ENCODE measurements at places on chromosomes 2 and 18.

GRCh38 chr2:108074150-108074549, 87.8 kb downstream of the SLC5A7 start:
- no peak for DNase-seq

GRCh38 chr18:2854875-2855274, 8.1 kb downstream of the EMILIN2 start:
- DNase-seq = no peak

GRCh38 chr2:113698892-113699447, 57.5 kb downstream of the SLC35F5 start:
- DNase-seq = no peak

GRCh38 chr2:40095000-40095399, 315.9 kb upstream of the THUMPD2 start:
- no peak for DNase-seq

- no peak for DNase-seq
Observed at GRCh38 chr2:974502-974901, 23.9 kb downstream of the SNTG2 start.

DNA sequence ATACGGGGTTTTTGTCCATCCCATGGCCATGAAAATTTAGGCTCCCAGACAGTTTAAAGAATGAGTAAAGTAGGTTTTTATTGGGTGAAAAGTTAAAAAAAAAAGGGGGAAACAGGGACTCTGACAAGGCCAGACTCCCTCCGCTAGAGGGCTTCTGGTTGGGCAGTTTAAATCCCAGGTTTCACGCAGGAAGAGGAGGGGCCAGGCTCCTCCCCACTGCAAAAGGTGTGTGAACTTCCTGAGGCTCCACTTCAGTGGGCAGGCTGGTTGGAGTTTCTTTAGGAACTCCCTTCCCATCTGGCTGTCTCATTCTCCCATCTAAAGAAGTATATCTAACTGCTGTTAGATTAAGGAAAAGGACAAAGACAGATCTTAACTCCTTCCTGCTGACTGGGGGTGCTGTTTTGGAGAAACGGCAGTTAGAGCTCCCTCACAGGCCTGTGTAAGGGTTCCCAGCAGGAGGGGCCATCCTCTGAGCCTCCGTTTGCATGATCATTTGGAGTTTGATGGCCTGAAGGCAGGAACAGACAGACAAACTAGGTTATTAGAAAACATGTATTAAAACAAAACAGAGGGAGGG, 1160.7 kb downstream of the CNTNAP5 start:
- no peak for DNase-seq

- DNase-seq = no peak
Observed at GRCh38 chr2:217714287-217714751, 288.5 kb downstream of the TNS1 start.

DNA sequence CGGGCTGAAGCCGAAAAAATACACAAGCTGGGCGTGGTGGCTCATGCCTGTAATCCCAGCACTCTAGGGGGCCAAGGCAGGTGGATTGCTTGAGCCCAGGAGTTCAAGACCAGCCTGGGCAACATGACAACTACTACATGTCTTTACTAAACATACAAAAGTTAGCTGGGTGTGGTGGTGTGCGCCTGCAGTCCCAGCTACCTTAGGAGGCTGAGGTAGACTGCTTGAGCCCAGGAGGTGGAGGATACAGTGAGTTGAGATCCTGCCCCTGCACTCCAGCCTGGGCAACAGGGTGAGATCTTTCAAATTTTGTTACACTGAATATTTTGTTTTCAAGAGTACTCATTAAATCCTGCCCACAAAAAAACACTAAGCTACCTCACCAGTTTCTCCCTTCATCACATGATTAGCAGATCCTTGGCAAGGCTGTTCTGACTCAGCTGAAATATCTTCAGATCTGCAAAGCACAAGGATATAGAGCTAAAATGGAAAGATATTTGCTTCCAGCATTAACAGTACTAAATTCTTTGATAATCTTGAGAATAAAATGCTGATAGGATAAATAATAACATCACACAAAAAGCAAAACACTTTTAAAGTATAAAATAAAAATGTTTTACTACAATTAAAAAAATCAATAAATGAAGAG, 28.2 kb upstream of the MCM6 start:
- DNase-seq = no peak

DNA sequence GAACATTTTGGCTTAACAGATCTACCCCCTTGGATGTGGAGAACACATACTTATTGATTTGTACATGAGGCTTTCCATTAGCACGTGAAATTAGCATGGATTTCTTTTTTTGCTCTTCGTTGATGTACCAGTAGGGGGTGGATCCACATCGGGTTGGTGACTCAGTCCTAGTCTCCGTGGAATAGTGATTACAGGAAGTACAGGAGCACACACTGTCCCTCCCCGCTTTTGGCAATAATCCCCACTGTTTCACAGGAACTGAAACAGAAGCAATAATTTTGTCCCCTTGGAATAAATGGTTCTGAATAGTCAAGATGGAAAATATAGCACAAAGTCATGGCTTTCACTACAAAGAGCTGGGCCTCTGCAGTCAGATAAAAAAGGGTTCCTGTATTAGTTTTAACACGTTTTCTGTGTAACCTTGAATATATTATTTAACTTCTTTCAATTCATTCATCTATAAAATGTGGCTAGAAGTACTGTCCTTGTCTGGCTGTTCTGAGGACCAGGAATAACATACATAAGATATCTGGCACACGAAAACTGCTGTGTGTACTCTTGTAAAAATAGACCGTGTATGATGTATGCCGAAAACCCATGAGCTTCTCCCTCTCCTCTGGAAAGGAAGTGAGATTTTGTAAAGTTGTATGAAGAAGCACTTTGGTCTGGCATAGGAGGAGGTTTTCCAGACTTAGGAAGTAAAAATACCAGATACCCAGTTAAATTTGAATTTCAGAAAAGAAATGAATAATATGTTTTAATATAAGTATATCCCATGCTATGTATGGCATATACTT, 229.2 kb downstream of the GALR1 start:
- DNase-seq = no peak

DNA sequence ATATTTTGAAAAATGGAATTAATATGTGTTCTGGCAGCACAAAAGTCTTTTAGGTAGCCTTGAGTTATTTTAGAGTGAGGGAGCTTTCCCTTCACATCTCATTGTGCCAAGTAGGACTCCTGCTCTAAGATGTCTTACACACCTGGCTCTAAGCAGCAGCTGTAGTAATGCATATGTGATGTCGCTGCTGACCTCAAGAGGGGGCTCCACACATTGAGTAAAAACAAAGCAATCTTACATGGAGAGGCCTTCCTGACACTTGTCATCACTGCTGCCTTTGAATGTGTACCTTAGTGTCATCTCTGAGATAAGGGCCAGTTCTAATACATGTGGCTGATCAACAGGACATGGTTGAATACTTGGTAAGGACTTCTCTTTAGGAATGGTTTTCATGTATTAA, 75.8 kb downstream of the ACTR3 start:
- DNase-seq = no peak

DNA sequence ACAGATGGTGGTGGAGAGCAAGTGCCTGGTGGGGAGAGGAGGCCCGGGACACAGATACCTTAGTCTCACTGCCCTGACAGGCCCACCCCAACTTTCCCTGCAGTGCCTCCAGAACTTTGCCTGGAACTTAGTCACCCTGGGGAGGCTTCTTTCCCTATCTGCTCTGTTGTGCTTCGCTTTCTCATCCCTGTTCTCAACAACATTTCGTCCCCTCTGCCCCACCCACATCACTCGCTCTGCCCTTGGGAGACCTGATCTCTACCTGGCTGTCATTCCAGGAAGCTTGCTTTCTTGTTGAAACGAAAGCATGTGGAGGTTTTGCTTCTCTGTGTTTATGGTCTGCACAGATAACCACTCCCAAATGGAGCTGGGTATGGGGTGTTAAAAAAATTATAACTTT, 93.8 kb downstream of the PRKCE start:
- no peak for DNase-seq

DNA sequence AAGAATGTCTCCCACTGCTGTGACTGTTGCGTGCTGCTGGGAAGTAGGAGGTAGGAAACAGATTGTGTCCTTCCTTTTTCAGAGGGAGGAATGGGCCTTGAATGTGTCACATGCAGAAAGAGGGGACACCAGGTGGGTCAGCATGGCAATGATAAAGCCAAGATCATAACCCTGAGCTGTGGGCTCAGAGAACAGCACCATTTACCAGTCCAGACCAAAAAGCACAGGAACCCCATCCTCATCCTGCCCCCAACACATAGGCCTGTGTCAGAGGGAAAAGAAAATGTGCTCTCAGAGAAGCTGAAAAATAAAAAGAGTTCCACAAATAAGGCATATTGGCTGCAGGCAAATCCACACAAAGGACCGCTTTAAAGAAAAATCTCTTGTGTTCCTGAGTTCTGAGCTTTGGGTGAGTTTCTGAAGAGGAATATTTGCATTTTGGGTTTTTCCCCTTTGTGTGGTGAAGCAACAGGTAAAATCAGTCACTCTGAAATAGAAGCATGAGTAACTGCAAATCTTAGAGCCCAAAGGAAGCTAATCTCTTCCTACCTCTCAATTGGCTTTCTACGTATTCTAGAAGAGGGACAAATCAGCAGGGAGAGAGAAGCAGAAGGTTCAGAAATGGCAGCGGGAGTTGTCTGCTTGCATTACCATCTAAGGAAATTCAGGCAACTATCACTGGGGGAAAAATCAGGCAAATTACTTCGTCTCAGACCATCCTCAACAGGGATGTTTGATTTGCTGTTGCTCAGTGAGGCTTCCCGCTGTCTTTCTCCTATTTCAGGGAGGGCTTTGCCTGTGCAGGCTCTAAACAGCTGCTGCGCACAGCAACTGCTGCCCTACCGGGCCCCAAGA, 106.8 kb downstream of the BCL11A start:
- DNase-seq = no peak

DNA sequence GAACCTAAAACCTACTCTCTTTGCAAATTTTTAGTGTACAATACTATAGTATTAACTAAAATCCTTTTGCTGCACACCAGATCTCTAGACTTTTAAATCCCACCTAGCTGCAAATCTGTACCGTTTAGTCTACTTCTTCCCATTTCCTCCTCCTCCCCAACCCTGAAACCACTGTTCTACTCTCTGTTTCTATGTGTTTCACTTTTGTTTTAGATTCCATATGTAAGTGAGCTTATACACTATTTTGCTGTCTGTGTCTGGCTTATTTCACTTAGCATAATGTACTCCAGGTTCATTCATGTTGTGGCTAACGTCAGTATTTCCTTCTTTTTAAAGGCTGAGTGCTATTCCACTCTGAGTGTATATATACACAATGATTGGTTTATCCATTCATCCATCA, 18.4 kb upstream of the DSC2 start:
- DNase-seq = no peak

- DNase-seq = no peak
Observed at GRCh38 chr2:128380961-128381938, 62.6 kb upstream of the HS6ST1 start.

- DNase-seq = no peak
Observed at GRCh38 chr2:74746480-74746879, 87.4 kb upstream of the HK2 start.

DNA sequence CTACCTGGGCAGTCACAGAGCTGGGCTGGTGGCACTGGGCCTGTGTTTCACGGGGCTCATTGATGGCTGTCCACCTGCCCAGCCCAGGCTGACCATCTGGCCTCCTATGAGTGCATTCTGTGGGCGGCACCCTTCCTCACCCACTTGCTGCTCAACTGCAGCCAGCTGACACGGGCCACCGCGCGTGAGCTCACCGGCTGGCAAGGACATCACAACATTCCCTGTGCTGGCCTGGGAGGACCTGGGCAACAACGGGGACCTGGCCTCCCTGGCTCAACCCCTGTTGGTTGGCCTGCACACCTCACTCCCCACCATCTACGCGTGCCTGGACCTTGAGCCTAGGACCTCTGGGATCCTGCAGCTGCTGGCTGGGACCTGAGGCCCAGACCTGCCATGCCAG, 98.2 kb upstream of the DTNA start:
- DNase-seq = no peak

DNA sequence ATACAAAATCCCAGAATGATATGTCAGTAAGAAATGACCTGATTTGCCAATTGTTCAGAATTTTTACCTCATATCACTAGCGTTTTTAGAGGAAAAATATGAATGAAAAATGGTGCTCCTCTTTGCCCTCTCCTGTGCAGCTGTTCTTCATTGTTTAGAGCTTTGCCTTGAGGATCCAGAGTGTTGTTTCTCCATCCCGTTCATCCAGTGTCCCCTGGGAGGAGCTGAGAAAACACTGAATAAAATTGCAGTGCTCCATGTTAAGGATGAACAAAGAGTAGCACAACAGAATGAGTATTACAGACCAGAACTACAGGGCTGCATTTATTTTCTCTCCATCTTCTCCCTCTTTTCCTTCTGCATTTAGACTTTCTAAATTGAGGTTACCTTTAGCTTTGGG, 133.1 kb downstream of the ADCYAP1 start:
- no peak for DNase-seq

GRCh38 chr2:209579230-209579749, 155.4 kb downstream of the MAP2 start:
- peak; percentile 62 for DNase-seq

GRCh38 chr2:181621779-181622490, 35.0 kb downstream of the CERKL start:
- DNase-seq = no peak

- no peak for DNase-seq
Observed at GRCh38 chr2:219087361-219087760, 26.6 kb upstream of the IHH start.

DNA sequence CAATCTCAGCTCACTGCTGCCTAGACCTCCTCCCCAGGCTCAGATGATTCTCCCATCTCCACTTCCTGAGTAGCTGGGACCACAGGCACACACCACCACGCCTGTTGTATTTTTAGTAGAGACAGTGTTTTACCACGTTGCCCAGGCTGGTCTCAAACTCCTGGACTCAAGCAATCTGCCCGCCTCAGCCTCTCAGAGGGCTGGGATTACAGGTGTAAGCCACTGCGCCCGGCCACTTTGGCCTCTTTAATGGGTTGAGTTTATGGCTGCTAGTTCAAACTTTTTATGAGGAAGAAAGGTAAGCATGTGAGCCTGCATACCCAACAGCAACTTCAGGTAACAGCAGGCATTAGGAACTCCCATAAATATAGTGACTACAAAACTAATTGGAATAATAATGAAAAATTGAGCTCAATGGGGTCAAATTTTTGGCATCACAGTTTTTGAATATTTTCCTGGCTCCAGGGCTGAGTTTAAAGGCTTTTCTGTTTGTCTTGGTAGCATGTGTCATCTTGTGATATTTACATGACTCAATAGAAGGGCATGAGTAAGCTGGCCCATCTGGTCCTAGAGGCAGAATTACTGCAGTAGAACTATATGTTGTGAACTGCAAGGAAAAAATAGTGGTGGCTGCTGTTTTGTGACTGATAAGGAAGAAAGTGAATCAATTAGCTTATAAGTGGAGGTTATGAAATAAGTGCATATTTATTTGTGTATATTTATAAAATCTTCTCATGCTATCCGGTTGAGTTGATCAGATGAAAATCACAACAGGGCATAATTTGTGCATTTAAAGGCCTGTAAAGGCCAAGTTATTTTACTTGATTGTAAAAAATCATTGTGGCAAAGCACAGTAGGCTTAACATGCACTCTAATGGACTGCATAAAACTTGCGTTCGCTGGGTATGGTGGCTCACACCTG, 24.8 kb downstream of the GALM start:
- no peak for DNase-seq
